ENCODE measurements at places on chromosomes 2 and 18.

- no peak for DNase-seq
These were observed 26.0 kb upstream of the TMEM214 start for GRCh38 chr2:27006602-27007415.

DNA sequence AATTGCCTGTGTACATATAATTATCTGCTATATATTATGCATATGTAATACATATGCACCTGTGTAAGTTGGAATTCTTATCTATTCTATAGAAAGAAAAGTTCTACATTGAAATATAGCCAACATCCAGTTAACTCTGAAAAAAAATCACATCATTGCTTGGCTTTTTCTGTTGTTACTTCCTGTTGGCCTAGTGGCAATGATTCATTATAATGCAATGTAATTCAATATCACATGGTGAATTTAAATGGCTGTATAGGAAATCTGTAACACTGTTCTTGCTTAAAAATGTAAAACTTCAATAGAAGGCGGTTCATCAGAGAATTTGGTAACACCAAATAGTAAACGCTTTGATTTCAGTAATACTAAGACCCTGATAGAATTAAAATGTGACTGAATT is 44.5 kb upstream of the MAP4K3 start:
- DNase-seq: no peak

- DNase-seq: no peak
These were observed 853.5 kb upstream of the SALL3 start for GRCh38 chr18:78126106-78126505.

GRCh38 chr2:215848698-215849097 is 164.7 kb downstream of the MREG start:
- DNase-seq: no peak

- no peak for DNase-seq
These were observed 52.8 kb downstream of the RPL37A start for GRCh38 chr2:216551234-216552068.

DNA sequence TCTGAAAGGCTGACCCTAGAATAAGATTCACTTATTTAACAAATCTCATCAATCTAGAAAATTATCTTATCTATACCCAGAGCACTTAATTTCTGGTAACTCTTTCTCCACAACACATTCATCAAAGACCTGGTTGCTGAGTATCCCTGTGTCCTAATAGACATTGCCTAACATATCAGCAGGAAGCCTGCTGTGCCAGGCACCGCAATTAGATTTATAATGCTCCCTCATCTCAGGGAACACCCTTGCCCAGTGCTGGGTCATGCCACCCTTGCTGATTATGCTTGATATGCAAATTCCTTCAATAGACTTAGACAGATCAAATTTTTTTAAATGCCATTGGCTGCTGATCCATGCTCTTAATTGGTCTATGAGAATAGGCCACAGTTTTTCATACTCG is 3.8 kb downstream of the DSG1 start:
- DNase-seq: no peak

DNA sequence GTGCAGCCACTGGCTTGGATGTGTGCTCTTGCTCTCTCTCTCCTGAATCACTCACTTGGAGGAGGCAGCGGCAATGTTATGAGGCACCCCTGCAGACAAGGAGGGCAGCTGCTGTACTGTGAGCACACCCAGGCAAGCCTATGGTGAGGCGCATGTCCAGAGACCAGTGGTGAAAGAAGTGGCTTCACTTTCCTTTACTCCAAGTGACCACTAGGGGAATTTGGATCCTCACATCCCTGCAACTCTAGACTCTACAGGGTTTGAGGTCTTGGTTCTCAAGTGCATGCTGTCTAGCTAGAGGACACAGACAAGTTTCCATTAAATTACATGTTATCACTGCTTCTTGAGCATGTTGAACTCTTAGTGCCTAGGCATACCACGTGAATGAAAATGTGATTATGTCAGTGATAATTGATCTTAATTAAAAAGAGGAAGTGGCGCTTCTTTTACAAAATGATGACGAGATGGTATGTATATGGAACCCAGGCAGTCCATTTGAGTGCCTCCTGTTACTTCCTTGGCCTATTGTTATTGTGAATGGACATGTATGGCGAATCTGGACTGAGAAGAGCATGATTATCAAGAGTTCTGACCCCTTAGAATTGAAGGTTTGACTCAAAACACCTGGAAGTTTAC is 181.0 kb upstream of the CDH2 start:
- no peak for DNase-seq

DNA sequence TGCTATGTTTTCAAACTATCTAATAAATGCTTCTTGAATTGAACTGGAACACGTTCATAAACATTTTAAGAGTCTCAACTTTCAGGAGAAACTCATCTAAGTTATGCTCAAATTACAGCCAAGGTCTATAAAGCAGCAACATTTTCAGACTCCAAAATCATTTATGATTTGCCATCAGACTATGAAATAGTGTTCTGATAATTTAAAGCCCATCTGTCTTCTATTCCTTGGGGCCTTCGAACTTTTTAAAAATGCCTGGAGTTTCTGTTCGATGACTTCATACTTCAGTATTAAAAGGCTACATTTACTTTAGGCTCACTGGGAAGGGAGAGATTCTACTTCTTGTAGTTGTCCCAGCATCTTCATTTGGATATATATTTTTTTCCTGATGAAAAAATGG is 73.6 kb upstream of the NXPH2 start:
- DNase-seq: no peak

- no peak for DNase-seq
These were observed 53.2 kb downstream of the IMPA2 start for GRCh38 chr18:12034241-12035100.

GRCh38 chr2:158644139-158644538 is 151.0 kb upstream of the DAPL1 start:
- no peak for DNase-seq

DNA sequence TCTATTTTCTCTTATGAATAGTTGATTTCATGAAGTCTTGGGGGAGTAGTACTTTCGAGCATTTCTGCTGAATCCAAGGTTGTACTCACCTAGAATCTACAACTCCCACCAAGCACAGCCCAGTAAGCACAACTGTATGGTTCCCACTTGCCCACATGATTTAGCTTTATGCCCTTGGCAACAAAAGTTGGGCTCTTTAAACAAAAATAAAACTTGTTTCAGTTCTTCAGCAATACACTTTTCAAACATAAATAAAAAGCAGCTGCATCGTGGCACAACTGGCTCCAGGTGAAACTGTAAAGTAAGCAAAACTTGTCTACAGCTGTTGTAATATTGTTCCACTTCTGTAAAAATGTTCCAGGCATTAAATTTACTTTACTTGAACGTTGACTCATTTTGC is 99.8 kb upstream of the FSIP2 start:
- DNase-seq: no peak

DNA sequence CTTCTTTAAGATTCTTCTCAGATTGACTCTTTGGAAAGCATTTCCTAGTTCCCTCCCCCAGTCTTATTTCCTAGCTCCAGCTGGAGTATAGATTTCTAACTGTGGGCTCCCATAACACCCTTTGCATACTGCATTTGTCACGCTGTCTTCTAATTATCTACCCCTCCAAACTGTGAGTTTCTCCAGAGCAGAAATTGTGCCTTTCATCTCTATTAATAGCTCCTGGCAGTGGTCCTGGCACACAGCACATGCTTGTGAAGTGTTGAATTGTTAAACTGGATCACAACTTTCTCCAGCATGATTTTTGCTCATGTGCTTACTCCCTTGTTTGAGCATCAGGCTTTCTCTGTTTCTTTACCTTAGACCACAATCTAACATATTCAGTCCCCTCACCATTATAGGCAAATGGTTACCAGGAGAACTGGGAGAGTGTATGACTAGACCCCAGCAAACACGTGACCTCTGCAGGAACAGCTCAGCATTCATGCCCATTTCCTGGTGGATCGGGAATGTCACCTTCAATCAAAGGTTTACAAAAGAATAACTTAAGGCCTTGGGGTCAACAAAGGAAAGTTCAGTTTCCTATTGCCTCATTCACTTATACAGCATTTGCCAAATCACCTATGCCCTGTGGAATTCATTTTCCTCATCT is 175.7 kb upstream of the TANK start:
- DNase-seq: no peak

- DNase-seq: peak; percentile 40
These were observed 85.8 kb downstream of the UXS1 start for GRCh38 chr2:106108351-106108750.

GRCh38 chr2:149617476-149617875 is 29.9 kb upstream of the MMADHC start:
- no peak for DNase-seq

DNA sequence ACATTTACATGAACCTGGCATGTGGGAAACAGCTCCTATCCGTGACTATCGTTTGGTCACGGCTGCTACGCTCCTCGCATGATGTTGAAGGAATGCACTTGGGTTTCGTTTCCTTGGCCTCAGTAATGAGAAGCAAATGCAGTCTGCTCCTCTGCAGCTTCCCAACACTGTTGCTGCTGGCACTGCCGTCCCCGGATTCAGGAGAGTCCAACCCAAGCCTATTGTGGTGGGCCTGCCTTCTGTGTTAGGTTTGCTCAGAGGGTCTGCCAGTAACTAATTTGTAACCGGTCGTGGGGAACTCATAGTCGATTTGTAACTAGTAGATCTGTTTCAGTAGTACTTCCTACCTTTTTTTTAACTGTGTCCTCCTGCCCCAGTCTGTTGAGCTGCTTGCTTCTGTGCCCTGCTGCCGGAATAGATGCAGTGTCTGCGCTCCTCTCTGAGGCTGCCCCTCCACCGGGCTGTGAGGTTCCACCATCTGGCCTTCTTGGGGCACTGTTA is 58.4 kb downstream of the WDSUB1 start:
- no peak for DNase-seq

GRCh38 chr18:11327391-11328009 is 178.1 kb upstream of the PIEZO2 start:
- no peak for DNase-seq

DNA sequence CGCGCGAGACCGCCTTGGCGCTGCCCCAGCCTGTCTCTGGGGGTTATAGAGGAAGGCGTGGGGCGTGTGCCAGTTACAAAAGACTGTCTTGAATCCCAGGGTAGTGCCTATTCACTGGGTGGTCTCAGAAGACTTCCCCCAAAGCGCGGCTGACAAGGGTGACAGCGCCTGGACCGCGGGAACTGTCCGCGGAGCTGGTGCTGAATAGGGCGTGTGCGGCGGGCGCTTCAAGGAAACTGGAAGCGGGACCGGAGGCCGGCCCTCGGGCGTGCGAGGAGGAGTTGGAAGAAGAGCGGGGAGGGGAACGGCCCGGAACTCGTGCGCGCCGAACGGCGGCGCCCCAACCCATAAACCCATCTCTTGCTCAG is 2.3 kb downstream of the EGR4 start:
- DNase-seq: peak; percentile 71

- DNase-seq: no peak
These were observed 42.7 kb downstream of the TGIF1 start for GRCh38 chr18:3492721-3493120.

GRCh38 chr18:23155537-23155936 is 20.3 kb downstream of the CABLES1 start:
- no peak for DNase-seq

- no peak for DNase-seq
These were observed 143.3 kb downstream of the MREG start for GRCh38 chr2:215870088-215870490.

DNA sequence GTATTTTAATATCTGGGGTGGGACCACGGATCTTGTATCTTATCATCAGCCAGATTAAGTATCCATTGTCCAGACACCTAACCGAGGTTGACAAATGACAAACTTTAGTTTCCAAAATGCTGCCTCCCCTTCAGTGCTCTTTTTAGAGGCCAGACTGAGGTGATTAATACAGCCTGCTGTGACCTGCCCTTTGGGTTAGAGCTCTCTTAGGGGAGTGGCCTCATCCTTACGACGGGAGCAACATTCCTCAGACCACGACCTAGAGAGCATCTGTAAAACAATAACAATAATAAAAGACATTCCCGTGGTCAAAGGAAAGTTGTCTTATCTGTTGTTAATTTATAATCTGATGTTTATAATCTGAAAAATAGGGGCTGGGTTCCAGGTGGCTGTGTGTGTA is 405.3 kb downstream of the LPIN1 start:
- no peak for DNase-seq

- DNase-seq: no peak
These were observed 31.6 kb upstream of the FZD5 start for GRCh38 chr2:207801259-207801658.

- no peak for DNase-seq
These were observed 324.1 kb upstream of the KCNJ3 start for GRCh38 chr2:154374416-154374815.

- DNase-seq: no peak
These were observed 152.9 kb upstream of the NOSTRIN start for GRCh38 chr2:168649562-168649961.

DNA sequence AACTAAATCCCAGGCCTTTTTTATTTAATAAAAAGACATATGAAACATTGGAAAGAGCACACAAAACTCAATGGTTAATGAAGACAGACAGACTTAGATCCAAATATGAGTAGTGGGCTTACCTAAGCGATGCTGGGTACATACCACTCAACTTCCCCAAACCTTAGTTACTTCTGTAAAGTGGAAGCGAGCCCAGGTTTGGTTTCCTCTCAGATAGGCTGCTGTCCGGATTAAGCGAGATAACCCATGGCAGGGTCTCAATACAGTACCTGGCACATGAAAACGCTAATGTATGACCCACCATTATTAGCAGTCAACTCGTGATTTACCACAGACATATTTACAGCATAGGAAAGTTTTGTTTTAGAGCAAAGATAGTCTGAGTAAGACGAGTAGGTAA is 21.6 kb downstream of the MBOAT2 start:
- no peak for DNase-seq

DNA sequence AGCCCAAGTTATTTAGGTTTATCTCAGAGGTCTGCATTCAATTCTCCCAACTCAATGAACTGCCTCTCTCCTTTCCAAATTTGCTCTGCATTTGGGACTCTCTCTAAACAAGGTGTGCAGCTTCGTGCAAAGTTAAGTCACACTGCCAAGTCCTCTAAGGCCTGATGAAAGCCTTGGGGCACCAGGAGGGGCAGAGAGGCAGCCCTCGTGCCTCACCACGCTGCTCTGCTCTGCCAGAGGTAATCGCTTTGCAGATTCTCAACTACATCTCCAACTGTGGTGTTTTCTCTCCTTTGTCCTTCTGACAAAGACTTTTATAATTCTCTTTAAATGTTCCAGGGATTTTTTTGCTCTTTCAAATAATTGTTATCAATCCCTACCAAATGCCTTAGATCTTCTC is 283.0 kb downstream of the MEIS1 start:
- no peak for DNase-seq
